Activated CD4-positive, alpha-beta memory T cell treated with anti-CD3 and anti-CD28 coated beads for 36 hours (primary cell): ENCODE measurements at places on chromosomes 16 and 17. TPM values are rescaled to one million over a fixed set of nuclear protein-coding genes. Genes with fewer than 3 reads are reported as not detected.
A peak's percentile ranks its signal among the peaks of the same experiment; 100 is the strongest.

The CTRB1 gene
- total RNA-seq, result not detected

DNA sequence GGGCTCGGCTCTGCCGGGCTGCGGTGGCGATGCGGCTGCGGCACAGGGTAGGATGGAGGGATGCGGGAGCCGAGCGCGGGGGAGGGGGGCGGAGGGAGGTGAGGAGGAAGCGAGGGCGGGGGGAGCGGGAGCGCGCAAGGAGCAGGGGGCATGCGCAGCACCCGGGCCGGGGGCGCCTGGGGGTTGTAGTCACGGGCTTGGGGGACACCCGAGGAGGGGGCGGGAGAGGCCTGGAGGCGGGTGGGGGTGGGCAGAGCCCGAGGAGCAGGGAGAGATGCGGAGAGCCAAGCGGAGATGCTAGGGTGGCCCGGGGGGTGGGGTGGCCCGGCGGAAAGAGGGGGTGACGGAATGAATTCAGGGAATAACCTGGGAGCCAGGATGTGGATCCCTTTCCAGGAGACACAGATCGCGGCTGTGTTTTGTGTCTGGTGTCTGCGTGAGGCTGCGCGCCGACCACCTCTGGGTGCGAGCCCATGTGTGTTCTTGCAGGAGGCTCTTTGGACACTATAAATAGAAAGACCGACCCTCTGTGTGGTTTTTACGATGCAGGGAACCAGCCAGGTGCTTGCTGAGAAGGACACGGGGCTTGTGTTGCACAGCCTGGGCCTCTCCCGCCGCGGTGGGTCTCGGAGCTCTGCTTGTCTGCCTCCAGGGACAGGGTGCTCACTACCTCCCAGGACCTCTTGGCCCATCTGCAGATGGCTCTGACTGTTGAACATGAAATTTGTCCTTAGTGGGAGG, at the start of gene STX1B:
Gene STX1B, minus strand, starts transcription at position 54 of the 741 bp plus-strand sequence. CDS start 242 bp downstream, outside the sequence.
- peak within 1 kb of the TSS; percentile 59 for H3K4me3 ChIP-seq
- peak; percentile 60 for DNase-seq
- no peak within 1 kb of the TSS for H3K27ac ChIP-seq
- H3K36me3 ChIP-seq, result no peaks in the 10 kb centered on the region
- peaks cover 14% of the 10 kb centered on the region for H3K4me1 ChIP-seq

- no peak overlapping the region for H3K4me3 ChIP-seq
- H3K27ac ChIP-seq, result no peak overlapping the region
- H3K4me1 ChIP-seq, result no peaks in the 10 kb centered on the region
Measured at GRCh38 chr16:76370344-76370743, 93.1 kb downstream of the CNTNAP4 start.

DNA sequence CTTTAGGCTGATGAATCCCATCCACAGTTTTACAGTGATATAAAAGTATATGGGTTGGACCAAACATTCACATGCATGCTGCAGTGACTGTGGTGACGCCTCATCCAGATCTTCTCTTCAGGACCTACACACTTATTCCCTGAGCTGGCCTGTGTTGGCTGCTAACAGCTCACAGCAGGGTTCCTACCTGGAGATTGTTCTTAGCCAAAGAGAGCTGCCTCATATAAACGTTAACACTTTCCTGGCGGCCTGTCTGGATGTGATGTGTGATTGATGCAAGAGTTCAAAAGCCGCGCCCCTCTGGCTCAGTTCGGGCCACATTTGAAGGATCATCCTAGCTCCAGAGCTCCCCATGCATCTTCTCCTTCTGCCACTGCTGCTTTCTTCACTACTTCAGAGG, 93.0 kb upstream of the NETO2 start:
- peaks cover 35% of the 10 kb centered on the region for H3K36me3 ChIP-seq
- DNase-seq, result no peak
- H3K4me3 ChIP-seq, result no peak overlapping the region
